Activated naive CD4-positive, alpha-beta T cell (primary cell): ENCODE measurements at places on chromosomes 1 and 21.
A peak's percentile ranks its signal among the peaks of the same experiment; 100 is the strongest.

- DNase-seq, result no peak
Measured at GRCh38 chr1:206706298-206706791, 21.6 kb downstream of the MAPKAPK2 start.

- DNase-seq, result no peak
Measured at GRCh38 chr1:19893687-19894086, 11.5 kb downstream of the OTUD3 start.

DNA sequence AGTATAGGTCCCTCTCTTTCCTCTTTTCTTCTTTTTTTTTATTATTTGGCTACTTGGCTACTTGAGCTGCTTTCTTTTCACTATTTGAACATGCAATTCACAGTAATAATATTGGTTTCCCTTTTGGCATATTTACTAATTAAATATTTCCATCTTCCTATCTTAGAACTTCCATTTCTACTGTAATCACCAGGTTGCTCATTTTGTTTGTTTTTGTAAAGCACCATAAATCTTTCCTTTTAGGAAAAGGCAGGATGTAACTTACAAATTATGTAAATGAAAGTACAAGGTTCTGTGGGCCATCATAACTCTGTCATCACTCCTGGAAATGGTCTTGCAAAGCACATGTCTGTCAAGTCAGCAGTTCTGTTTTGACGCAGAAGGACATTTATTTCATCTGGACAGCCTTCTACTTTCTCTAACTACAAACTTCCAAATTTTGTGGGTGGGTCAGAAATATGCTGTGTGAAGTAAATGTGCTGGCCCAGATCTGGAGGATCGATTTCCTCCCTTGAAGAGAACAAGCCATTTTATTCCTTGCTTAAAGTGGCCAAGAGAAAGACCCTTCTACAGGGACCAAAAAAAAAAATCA is 71.7 kb upstream of the TNFSF18 start:
- DNase-seq, result no peak

GRCh38 chr1:36352125-36352909 is 28.9 kb upstream of the EVA1B start:
- DNase-seq, result no peak

GRCh38 chr1:97017895-97018294 is 296.3 kb downstream of the PTBP2 start:
- DNase-seq, result no peak

- DNase-seq, result no peak
Measured at GRCh38 chr1:237507005-237507404, 383.7 kb downstream of the ZP4 start.

- DNase-seq, result no peak
Measured at GRCh38 chr1:27596986-27597385, 7.0 kb downstream of the AHDC1 start.

GRCh38 chr1:162463021-162463420 is 34.6 kb upstream of the UHMK1 start:
- no peak for DNase-seq

DNA sequence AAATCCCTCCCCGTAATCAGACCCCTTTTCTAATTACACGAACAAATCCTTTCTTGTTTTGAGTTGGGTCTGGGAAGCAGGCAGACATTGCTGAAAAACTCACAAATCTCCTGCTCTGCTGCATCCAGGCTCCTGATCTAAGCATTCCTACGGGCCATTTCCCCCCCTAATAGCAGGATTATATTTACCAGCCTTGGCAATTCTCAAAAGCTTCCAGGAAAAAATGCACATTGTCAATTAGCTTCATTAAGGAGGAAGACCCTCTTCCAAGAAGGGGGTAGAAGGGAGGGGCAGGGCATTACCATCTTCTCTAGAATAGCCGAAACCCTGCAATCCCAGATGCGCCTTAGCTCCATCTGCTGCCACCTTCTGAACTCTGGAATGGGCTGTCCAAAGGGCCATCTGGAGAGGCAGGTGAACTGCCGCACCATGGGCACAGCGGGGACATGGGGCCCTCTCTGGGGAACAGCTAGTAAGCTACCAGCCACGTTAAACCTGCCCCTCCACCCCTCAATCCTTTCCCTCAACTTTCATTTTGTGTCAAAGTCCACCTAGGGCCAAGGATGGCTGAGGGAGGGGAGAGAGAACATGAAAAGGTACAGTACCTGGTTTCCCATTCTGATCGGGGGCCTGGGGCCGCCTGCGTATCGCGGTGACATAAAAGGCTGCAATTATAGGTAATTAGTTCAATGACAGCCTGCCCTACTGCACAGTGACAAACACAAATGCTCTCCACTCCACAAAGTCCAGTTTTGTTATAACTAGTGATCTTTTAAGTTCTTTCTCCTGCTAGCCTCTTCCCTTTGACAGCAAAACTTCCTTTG is 56.8 kb downstream of the MRPL37 start:
- DNase-seq, result no peak

GRCh38 chr1:159972443-159973205 is 18.6 kb upstream of the SLAMF9 start:
- DNase-seq, result no peak

DNA sequence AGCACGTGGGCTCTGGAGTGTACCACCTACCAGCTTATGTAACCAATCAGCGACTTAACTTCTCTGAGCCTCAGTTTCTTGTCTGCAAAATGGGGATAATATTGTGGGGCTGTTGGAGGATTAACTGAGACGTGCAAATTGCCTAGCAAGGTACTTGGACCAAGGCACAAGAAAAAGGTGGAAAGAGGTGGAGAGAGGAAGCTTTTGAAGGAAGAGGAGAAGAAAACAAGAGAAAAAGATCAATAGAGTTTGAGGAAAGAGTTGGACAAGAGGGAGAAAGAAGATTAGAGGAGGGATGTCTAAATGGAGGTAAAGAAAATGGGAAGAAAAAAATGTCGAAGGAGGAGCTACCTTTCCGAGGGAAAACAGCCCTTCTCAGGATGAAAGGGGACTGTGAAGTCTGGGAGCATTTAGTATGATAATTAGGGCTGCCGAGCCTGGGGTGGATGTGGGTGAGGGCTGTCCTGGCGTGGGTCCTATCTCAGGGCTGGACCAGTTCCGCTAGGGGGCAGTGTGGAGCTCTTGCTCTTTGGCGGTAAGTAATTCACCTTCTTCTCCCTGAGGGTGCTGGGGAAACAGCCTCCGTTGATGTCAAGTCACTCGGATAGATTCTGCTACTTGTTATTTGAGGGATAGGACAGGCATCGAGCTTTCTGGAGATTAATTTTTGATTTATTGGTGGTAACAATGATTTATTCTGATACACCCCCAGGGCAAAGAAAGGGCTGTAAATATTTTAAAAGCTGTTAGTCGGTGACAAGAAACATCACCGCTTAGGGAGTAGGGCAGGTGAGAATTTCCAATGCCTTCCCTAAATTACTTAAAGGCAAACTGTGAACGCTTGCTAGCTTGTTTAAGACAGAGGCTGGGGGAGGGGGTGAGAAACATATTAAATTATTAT is 79.0 kb upstream of the NFASC start:
- peak; percentile 82 for DNase-seq

GRCh38 chr1:38833146-38833545 is 26.4 kb downstream of the RRAGC start:
- no peak for DNase-seq

- no peak for DNase-seq
Measured at GRCh38 chr1:180167021-180167701, 12.5 kb downstream of the QSOX1 start.

DNA sequence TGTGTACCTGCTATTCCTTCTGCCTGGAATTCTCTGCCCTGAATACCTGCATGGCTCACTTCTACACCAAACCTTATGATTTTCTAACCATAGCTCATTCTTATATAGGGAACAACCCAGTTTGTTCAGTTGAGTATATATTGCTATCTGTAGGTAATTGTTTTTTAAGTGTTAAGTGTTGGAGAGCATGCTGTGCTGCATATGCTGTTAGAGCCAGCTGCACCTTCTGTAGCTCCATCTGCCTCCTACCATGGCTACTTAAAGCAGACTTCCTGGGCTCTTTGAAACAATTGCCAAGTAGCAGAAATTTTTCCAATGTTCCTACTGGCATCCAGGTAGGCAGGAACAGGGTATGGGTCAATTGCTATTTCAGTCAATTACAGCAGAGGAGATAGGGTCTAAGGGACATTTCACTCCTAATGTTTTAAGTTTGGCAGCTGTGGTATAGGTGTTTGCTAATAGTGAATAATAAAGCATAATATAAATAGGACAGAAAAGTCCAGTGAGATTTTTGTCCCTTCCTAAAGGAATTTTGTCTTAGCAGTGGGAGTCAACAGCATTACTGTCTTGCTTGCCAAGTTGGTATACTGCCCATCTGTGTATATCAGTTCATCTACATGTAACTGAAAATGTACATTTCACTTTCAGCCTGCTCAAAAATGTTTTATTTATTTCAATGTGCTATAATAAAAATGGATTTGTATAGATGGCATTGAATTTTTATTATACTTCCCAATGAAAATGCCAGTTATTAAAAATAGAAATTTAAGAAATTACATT is 34.0 kb upstream of the C1orf115 start:
- DNase-seq, result no peak

DNA sequence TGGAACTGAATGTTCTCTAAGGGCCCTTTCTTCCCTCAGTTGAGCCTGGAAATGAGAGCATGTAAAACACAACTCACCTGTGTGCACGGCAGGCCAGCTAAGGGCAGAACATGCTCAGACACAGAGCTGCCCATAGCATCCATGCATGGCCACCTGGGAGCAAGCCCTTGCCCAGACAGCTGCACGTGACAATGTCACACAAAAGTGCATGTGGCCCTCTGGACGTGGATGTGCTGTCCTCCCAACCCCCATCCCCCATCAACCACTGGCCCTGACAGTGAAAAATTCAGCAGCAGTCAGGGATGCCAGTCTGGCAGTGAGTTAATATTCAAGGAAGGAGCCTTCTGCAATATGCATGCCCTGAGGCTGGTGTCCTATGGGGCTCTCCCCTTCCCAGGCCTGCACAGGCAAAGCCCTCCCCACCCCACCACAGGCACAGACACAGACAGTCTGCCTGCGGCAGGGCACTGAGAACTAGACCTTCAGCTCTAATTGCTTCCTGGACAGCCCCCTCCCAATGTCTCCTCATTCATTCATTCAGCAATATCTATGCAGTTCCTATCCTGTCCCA is 14.6 kb upstream of the COL16A1 start:
- no peak for DNase-seq

DNA sequence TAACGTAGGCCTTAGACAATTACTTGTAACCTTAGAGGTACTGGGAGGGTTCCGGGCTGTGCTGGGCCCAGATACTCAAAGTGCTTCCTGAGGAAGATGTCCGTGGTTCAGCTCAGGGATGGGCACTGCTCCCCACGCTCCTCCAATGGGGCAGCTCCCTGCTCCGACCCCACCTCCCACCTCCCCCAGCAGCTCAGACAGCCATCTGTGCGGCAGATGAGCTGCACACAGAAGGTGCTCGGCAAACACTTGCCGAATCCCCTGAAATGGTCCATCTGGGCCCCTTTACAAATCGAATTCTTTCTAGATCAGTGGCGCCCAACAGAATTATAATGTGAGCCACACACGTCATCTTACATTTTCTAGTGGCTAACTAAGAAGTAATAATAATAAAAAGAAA is 242.4 kb upstream of the RAB4A start:
- DNase-seq, result no peak

DNA sequence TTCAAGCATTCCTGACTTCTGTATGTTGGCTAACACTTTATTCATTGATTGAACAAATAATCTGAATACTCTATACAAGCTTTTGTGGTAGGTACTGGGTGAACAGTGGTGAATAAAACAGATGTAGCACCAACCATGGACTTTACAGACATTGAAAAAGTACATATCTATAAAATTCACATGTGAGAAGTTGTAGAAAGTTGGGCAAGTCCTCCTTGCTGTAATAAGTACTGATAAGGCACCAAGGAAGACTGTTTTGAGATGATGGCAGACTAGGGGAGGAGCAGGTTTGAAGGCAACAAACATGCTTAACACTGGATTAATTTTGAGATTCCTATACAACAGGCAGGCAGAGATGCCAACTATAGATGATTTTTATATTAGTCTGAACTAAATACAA is 42.4 kb downstream of the RNF2 start:
- DNase-seq, result no peak

- no peak for DNase-seq
Measured at GRCh38 chr1:237457573-237457972, 415.6 kb downstream of the RYR2 start.

DNA sequence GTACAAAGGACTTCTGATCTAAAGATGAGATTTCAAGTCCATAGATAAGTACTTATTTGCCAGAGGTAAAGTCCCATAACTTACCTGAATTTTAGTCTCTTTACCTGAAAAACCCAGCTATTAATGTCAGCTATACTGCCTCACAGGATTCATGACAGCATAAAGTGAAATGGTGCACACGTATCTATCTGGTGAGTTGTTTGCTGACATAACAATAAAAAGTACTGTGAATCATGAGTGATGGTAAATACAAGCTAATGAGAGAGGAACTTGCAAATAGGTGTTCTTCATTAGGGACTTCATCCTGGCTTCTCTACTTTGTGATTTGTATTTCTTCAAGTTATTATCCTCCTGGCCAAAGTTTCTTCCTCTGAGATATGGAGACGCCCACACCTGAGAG is 225.1 kb upstream of the C8B start:
- DNase-seq, result no peak

GRCh38 chr1:197787056-197787455 is 11.8 kb upstream of the DENND1B start:
- DNase-seq, result no peak

DNA sequence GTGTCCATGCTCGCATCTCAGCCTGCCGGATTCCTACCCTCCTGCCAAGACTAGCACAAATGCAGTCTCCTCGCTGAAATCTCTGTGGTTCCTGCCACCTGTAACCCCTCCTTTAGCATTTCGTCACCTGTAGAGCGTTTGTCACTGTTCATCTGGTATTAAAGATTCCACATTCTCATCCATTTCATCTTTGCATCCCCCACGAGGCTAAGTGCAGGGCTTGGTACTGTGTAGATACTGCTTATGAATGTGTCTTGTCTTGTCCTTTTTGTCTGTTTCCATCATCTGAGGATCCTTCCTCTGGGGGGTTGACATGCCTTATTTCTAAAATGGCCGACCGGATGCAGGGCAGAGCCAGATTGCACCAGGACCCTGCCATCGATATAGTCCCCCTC is 53.7 kb upstream of the DNAJC6 start:
- no peak for DNase-seq

- DNase-seq, result no peak
Measured at GRCh38 chr21:33492571-33492970, 1.1 kb upstream of the DNAJC28 start.

- no peak for DNase-seq
Measured at GRCh38 chr1:42551180-42551579, 88.1 kb downstream of the CCDC30 start.

DNA sequence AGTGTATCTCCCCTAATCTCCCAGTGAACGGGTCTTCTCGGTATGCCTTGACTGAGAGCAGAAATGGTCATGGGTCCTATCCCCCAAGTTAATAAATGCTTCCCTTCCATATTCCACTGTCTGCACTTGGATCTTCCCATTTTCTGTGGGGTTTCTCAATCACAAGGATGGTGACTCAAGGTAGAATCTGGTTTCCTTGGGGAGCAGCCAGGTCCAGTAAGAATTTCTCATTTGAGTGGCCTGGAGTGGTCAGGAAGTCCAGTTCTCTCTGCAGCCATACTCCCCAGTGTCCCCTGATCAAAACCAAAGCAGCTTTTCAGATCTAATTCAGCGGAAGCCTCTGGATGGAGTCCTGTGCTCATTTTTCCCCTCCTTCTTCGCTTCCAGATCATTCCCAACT is 14.8 kb upstream of the SLC27A3 start:
- no peak for DNase-seq

- no peak for DNase-seq
Measured at GRCh38 chr1:64898107-64898861, 68.1 kb downstream of the JAK1 start.
